ENCODE measurements at places on chromosomes 5 and 9.

DNA sequence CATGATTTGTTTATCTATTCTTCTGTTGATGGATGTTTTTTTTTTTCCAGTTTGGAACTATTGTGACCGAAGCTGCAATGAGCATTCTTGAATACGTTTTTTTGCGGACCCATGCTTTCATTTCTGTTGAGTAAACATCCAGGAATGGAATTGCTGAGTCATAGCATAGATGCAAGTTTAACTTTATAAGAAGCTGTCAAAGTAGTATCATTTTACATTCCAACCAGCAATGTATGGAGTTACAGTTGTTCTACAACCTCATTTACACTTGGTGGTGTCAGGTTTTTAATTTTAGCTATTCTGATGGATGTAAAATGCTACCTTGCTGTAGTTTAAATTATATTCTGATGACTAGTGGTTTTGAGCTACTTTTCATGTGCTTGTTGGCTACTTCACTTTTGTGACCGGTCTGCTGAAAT is 49.0 kb downstream of the NPR3 start:
- H3K27ac ChIP-seq: no peak overlapping the region
- no peaks in the 10 kb centered on the region for H3K36me3 ChIP-seq
- no peaks in the 10 kb centered on the region for H3K27me3 ChIP-seq

- peaks cover 2% of the 10 kb centered on the region for H3K36me3 ChIP-seq
- peaks cover 30% of the 10 kb centered on the region for H3K4me1 ChIP-seq
- peak within 1 kb of the TSS; percentile 85 for H3K4me3 ChIP-seq
- peak within 1 kb of the TSS; percentile 98 for H3K27ac ChIP-seq
- DNase-seq: no peak
- no peaks in the 10 kb centered on the region for H3K27me3 ChIP-seq
Observed at GRCh38 chr9:112380102-112380824, at the start of gene HSDL2. TSS of gene HSDL2 (plus strand) at chr9:112380108. CDS start at chr9:112380164, 56 bp downstream.

- H3K4me1 ChIP-seq: peaks cover 5% of the 10 kb centered on the region
- H3K36me3 ChIP-seq: peaks cover 13% of the 10 kb centered on the region
- no peaks in the 10 kb centered on the region for H3K27me3 ChIP-seq
- H3K4me3 ChIP-seq: no peak overlapping the region
- H3K27ac ChIP-seq: peak overlapping the region; percentile 85
Observed at GRCh38 chr5:131322926-131323325, 59.1 kb downstream of the CDC42SE2 start.

DNA sequence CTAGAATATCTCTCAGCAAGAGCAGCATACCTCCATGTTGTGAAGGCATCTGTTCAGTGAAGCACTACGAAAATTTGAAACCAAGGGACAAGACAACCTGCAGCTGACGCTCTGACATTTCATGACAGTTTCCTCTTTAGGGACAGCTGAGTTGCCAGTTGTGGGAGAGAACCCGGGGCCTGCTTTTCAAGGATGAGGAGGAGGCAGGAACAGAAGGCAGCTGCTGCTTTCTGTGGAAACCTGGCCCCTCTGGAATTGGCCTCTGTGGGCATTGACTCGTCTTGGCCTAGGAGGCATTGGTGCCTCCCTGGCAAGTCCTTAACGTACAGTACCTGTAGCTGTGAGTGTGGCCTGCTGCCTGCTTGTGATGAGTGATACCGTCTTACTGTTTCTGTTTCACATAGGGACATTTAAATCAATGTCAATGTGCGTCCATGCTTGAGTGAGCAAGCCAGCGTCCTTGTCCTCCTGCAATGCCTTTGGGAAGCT is 21.6 kb downstream of the SLC46A2 start:
- H3K4me3 ChIP-seq: no peak overlapping the region
- H3K27me3 ChIP-seq: no peaks in the 10 kb centered on the region
- H3K36me3 ChIP-seq: peaks cover 3% of the 10 kb centered on the region
- DNase-seq: no peak

DNA sequence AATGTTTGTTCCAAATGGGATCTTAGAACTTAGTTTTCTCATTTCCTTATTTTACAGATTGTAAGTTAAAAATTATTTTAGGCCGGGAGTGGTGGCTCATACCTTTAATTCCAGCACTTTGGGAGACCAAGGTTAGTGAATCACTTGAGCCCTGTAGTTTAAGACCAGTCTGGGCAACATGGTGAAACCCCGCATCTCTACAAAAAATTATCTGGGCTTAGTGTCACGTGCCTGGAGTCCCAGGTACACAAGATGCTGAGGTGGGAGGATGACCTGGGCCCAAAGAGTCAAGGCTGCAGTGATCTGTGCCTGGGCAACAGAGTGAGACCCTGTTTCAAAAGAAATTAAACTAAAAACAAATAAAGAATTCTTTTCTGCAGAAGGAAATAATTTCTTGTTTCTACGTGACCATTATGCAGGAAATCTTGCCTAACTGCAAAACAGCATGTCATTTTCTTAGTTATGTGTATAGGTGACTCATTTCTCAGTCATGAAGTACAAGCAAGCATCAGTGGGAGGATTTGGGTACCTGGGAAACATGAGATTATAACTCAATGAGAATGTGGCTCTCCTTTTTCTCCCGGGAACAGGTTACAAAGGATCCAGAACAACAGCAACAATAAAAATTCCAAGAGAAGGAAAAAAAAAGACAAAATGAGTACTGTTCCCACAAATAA is 375.1 kb upstream of the ST8SIA4 start:
- H3K4me3 ChIP-seq: no peak overlapping the region
- no peak overlapping the region for H3K27ac ChIP-seq
- no peaks in the 10 kb centered on the region for H3K36me3 ChIP-seq
- no peaks in the 10 kb centered on the region for H3K4me1 ChIP-seq
- no peaks in the 10 kb centered on the region for H3K27me3 ChIP-seq

Measured in progenitor cell of endocrine pancreas (in vitro differentiated cells).